ENCODE measurements at places on chromosomes 2 and 18.

DNA sequence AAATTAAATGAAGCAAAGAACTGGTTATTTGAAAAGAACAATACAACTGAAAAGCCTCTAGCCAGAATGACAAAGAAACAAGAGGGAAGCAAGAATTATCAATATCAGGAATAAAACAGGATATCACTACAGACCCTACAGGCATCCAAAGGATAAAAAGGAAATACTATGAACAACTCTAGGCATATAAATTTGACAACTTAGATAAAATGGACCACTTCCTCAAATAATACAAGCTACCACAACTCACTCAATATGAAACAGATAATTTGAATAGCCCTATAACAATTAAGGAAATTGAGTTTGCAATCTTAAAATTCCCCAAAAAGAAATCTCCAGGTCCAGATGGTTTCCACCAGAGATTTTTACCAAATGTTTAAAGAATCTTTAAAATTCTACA is 19.8 kb downstream of the RPRD1A start:
- no peak for DNase-seq

DNA sequence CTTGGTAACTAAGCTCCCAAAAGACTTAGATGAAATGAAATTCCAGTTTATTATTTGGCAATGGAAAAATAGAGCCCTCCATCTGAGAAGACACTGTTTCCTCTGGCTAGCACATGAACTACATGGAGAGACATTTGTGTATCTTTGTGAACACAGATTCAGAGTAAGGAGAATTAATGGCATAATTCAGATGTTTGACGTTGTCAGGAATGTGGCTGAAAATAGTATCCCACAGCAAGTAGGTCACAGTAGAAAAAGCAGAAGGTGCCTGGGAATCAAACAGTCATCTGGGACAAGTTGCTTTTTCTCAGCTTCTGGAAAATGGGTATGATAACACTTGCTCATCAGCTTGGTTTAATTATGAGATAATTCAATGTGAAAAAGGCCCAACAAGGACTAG is 288.6 kb downstream of the PTPRM start:
- DNase-seq: no peak

DNA sequence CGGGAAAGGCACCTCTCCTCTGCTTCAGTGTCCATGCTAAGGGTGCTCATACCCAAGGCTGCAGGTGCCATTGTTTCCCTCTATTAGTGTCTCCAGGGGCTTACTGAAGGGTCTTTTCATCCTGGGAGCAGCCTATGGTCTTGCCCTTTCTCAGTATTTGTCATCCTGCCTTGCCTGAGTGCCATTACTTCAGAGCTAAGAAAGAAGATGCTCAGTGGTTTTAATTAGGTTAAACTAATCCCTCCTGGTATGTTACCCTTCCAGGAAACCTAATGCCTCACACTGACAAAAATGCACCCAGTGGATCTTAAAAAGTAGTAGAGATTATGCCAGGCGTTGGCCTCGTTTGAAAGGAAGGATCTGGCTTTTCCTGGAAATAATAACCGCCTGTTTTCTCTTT is 151.4 kb downstream of the LRRTM1 start:
- DNase-seq: no peak

DNA sequence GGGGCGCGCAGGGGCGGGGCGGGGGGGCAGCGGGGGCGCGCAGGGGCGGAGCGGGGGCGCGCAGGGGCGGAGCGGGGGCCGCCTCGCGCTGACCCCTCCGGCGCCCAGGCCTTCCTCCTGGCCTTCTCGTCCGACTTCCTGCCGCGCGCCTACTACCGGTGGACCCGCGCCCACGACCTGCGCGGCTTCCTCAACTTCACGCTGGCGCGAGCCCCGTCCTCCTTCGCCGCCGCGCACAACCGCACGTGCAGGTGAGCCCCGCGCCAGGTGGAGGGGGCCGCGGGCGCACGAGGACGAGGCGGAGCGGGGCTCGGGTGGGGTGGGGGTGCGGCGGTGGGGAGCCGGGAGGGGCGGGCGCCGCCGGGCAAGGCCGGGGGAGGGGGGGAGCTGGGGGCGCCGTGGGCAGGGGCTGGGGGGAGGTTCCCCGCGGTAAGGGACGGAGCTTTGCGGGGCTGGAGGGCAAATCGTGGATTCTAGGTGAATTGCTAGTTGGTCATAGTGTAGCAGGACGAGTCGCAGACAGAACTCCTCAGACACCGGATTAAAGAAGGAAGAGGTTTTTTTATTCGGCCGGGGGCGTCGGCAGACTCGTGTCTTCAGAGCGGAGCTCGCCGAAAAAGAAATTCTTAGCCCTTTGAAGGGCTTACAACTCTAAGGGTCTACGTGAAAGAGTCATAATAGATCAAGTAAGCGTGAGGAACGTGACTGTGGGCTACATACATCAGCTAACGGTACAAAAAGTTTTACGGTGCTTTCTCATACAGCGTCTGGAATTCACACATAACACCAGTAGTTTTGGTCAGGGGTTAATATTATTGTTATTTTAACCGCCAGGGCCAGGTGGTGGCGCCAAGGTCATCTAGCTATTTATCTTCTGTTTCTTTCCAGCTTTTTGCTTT is 29.9 kb downstream of the ANO7 start:
- DNase-seq: no peak

GRCh38 chr2:69600425-69600824 is 43.1 kb downstream of the AAK1 start:
- no peak for DNase-seq

- DNase-seq: no peak
Measured at GRCh38 chr2:126050991-126051736, 604.8 kb upstream of the GYPC start.

GRCh38 chr18:52678034-52678433 is 338.0 kb downstream of the DCC start:
- DNase-seq: no peak

GRCh38 chr2:216362730-216363129 is 9.6 kb downstream of the MARCHF4 start:
- no peak for DNase-seq

- no peak for DNase-seq
Measured at GRCh38 chr2:173545364-173545763, 190.7 kb downstream of the CDCA7 start.

GRCh38 chr2:52112141-52112540 is 1080.2 kb upstream of the NRXN1 start:
- no peak for DNase-seq

- no peak for DNase-seq
Measured at GRCh38 chr18:46322411-46322891, 218.3 kb downstream of the HAUS1 start.

GRCh38 chr18:45386041-45386655 is 229.1 kb upstream of the SLC14A2 start:
- DNase-seq: no peak

- no peak for DNase-seq
Measured at GRCh38 chr2:219396863-219397457, 9.2 kb upstream of the DNPEP start.

DNA sequence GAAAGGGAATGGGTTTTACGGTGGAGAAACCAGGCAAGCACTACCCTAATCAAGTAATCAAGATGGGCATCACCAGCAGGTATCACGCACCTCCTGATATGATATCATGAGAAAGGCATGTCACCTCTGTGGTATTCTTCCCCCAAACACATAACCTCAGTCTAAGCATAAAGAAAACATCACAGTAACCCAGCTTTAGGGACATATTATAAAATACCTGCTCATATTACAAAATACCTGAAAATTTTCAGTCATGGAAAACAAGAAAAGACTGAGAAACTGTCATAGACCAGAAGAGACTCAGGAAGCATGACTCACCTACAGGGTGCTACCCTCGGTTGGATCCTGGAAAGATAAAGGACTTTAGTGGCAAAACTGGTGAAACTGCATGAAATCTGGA is 30.5 kb downstream of the GCKR start:
- DNase-seq: no peak

All from SHP77 treated with DMSO at 0.1 percent for 48 hours (cell line).